SIG-M5 (cell line): ENCODE measurements at places on chromosomes 6 and 20.
A peak's percentile ranks its signal among the peaks of the same experiment; 100 is the strongest.

DNA sequence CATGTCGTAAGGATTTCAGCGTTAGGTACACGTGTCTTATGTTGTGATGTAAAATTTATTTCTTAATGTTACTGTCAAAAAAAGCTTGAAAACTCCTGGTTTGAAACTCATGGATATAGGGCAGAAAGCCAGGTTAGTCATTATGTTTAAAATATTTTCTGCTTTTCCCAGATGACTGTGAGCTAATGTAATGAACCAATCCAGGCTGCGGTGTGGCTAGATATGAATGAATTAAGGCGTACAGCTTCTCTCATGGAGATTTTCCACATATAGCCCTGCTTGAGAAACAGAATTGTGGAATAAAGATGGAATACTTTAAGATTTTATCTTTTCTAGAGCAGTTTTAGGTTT is 80.3 kb upstream of the STMND1 start:
- no peak for DNase-seq

DNA sequence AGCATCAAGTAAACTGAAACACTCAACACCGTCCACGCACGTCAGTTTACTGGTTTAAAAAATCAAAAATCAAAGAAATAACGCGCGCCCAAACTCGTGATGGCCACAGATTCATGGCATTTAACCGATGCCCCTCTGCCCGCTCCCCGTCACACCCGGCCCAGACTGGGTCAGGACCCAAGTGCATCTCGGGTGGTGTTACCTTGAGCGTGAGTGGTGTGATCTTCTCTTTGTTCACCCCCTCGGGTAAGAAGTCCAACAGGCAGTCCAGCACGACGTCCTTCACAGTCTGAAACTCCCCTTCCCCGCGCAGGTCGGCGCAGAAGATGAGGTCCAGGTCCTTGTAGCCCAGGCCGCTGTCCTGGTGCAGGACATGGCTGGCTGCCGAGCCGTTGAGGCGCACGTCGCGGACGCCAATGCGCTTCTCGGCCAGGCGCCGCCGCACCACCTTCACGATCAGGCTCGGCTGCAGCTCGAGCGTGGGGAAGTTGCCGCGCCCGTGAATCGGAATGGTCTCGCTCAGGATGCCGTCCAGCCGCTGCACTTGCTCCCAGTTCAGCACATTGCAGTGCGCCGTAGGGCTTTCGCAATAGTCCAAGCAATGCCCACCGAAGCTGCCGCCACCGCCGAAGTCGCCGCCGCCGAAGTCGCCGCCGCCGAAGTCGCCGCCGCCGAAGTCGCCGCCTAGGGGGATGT is 945 bp downstream of the TENT5A start:
- no peak for DNase-seq

GRCh38 chr20:12649234-12649633 is 359.5 kb upstream of the SPTLC3 start:
- no peak for DNase-seq

DNA sequence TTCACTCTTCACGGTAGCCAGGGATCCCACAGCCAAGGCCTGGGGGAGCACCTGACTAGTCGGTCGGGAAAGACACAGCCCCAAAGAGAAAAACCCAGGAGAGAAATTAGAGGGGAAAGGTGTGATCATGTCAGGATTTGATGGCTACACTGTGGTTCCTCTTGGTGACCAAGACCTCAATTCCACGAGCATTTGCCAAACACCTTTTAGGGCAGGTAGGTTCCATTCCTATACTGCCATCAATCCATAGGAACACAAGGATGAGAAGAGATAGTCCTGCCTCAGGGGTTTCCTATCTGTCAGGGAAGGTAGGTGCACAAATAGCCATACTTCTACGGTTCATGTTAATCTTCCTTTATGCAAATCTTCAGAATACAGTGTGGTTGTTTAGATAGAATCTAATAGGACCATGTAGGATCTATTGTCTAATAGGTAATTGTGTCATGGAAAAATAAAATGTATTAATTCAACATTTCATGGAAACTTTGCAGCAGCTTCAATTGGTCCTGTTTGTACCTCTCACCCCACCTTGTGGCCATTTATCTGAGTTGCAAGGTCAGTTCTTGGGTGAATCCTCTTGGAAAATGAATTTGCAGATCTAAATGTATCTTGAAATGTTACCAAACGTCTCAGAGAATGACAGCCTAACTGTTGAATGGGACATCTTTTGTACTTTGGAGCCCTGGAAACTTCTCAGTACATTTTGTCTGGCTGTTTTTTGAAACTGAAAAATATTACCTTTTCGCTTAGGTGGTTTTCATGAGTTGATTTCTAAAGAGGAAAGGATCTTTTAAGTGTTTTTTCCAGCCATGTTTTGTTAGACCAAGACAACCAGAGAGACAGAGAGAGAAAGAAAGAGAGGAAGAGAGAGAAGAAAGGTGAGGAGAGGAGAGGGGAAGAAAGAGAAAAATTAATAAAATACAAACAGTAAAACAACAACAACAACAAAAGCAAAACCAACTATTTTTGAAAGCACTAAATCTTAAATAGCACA is 33.7 kb upstream of the IYD start:
- no peak for DNase-seq

GRCh38 chr6:20538131-20538662 is 3.9 kb downstream of the CDKAL1 start:
- DNase-seq, result no peak

DNA sequence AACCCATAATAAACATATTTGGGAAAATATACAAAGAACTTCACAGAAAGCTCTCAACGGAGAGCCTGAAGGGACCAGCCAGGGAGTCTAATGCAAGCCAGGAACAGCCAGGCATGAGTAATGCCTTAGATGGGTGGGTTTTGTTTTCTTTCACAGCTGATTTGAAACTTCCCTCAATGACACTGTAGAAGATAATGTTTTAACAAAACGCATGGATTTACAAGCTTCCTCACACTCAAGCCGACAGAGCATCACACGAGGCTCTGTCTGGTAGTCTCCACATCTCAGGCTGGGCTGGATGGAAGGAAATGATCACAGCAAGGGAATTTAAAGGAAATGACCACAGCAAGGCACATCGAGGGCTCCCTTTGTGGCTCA is 113.9 kb downstream of the GMPR start:
- DNase-seq, result no peak

- DNase-seq, result no peak
These were observed 50.6 kb downstream of the FKBP1C start for GRCh38 chr6:63261820-63262219.

GRCh38 chr20:62821726-62822210 is 4.9 kb downstream of the COL9A3 start:
- no peak for DNase-seq

GRCh38 chr6:26199773-26200764 is 112.8 kb downstream of the HFE start:
- peak; percentile 77 for DNase-seq

DNA sequence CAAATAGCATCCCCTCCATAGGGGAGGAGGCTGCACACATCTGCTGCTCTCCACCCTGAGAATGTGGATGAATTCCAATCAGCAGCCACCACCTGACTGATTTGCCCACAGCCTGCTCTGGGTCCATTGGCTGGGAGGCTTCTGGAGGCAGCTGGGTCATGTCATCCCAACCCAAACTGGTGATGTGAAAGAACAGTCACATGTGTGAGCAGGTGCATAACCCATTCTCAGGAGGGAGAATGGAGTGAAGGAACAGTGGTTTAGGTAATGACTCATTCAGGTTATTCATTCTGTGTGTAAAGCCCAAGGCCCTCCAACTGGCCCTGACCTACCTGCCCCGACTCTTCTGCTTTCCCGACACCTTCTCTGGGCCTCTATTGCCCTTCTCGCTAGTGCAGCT is 90.9 kb upstream of the GCM1 start:
- DNase-seq, result no peak

DNA sequence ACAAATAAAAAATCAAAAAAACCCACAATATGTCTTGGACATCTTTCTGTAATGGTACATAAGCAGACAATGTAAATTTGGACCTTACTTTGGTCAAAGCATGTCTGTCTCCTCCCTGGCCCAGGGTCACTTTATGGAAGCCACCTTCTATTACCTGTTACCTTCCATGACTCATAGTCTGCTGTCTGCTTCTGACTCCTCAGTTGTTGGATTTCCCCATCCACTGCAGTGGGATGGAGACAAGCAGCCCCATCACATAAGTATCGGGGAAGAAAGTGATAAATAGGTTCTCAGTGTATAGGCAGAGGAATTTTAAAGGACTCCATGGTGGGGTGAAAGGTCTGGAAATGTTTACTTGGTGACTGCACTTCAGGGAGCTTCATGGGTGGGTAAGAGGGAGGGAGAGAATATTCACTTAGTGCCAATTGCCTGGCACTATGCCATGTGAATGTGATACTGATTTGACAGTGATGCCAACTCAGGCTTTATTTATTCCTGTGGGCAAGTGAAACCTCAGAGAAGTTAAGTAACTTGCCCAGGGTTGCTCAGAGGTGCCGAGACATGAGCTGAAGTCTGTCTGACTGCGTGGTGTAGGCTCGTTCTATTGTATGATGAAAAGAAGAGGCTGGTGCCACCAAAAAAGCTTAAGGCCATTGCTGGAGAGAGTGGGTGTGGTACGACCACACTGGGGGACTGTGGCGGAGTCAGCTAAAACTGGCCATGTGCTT is 175.6 kb upstream of the RNF24 start:
- no peak for DNase-seq

DNA sequence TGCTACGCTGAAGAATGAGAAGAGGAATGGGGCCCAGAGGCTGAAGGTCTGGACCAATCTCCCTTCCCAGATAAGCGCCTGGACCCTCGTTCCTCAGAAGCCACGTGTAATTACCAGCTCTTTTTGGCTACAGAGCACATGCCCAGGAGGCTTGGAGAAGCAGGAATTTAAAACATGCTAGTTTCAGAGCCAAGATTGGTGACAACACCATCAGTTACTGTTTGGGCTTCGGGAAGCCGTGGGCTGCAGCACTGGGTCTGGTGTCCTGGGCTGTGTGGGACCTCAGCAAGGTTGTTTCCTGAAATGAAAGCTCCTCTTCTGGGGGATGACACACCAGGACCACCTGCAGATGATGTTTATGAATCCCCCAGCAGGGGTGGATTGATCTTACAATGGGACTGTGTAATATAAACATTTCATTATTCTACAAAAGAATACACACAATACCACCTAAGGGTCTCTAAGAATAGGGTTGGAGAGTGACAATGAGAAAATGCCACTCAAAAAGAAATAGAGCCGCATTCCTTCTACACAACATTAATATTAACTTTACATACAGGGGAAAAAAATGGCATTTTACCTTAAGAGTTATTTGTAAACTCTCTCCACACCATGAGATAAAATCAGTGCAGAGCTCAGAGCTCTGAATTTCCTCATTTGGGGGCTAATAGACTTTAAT is 207.8 kb upstream of the FOXQ1 start:
- no peak for DNase-seq

GRCh38 chr6:62974452-62974851 is 236.8 kb upstream of the FKBP1C start:
- DNase-seq, result no peak

DNA sequence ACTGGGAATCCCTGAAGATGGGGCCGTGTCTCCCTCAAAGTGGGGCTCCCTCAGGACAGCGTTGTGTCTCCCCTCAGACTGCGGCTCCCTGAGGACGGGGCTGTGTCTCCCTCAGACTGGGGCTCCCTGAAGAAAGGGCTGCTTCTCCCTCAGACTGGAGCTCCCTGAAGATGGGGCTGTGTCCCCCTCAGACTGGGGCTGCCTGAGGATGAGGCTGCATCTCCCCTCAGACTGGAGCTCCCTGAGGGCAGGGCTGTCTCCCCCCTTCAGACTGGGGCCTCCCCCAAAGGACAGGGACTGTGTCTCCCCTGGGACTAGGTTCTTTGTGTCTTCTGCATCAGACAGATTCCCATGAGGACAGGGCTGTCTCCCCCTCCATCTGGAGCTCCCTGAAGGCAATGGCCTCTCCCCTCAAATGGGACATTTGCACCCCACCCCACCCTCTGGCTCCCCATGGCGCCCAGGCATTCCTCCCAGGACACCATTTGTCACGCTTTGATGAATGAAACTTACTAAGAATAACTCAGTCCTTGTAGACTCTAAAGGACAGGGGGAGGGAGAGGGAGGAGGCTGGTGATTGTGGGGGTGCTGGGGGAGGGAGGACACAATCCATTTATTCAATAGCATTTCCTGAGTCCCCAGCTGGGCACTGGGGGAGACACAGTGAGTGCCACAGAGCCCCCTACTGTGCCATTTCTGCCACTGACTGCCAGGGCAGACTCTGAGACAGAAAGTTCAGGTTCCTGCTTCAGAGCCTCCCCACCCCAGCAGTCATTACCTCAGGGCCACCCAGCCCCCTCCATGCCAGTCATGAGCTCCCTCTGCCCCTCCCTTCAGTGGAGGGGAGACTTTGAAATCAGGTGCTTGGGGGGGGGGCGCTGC is 122.4 kb downstream of the MRPL14 start:
- DNase-seq, result no peak

DNA sequence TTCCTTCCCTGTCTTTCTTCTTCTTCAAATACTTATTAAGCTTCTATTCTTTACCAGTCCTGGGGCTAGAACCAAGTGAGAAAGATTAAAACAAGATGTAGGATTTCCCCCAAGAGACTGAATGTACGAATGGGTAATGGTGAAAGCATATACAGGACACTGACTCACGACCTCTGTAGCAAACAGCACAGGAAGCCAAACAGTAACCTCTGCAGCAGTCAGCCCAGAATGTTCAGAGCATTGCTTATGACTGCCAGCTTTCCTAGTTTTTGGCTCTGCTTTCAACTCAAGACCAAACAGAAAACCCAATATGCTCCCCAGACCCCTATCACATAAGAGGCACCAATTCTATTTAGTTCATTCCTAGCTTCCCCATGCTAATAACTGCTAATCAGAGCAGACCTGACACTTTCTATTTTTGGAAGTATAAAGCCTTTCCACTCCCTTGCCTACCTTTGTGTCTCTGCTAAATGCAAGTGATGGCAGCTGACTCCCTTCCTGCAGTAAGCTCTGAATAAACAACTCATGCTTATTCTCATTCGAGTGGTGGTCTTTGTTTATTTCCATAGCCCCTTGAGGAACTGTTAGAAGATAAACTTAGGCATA is 690.6 kb downstream of the EPM2A start:
- no peak for DNase-seq

DNA sequence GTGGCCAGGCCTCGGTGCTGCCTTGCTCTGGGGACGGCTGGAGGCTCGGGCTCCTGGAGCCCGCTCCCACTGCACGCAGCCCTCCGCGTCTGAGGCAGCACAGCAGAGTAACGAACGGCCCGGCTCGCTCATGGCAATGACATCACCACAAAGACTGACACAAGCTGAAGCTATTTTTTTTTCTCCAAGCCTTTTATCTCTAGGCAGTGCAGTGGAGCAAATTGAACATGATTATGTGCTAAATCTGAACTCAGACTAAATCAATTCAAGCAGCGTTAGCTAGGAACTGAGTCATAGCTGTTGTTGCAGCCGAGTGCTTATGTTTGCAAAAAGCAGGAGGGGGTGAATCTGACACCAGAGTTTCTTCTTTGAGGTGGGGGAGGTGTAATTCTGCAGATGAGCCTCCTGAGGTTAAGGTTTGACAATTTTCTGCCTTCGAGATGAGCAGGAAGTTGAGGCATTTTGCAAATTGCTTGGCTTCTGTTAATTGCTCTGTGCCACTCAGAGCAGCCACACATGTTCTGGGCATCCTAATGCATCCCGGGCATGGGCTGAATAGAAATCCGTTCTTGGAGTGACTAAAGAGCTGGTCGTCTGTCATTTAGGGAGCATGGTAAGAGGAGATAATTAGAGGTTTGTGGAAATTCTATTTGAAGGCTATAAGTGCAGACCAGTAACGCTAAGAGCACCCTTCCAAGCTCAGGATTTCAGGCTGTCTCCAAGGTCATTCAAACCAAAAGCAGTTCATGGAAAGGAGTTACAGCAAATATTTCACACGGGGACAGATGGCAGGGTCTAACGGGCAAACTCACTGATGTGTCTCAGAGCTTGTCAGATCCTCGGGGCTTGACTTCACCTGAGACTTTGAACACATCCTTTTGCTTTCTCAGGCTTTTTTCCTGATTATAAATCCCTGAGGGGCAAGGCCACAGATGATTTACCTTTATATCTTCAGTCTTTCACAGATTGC is 155.1 kb upstream of the ENPP5 start:
- DNase-seq, result no peak
